ENCODE measurements at places on chromosomes 6 and 20.

DNA sequence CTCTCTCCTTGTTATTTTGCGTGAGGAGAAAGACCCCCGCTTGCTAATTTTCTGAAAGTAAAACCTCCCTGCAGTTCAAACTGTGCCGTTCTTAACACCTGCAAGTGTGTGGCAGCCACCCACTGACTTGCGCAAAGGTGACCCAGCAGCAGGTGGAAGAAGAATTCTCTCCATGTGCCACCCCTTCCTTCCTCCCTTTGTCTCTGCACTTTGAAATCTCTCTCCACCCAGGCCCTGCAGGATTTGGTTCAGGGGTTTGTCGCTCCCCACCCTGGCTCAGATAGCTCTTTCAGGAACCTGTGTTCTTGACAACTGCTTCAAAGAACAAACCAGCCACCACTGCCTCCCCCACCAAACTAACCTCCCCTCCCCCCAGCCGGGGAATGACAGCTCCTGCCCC, 41.4 kb downstream of the ZNF831 start:
- DNase-seq: no peak

- DNase-seq: no peak
Measured at GRCh38 chr6:132017942-132018341, 66.8 kb upstream of the CCN2 start.

DNA sequence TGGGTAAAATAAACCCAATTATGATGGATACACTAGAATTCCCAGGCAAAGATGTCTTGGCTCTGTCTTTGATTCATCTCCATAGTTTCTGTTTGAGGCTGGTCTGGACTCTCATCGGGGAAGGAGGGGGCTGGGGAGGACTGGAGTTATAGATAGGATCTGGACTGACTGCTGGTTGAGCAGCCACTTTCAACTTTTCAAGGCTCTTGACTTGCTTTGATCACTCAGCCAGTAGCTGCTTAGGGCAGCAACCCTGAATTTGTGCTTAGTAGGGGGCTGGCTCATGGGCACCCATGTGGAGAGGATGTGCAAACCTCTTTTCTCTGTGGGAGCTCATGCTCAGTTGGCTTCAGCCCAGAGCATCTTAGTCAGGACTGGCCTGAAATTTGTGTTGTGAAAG, 114.0 kb upstream of the NEDD9 start:
- DNase-seq: no peak

GRCh38 chr20:51695574-51696303, 72.5 kb downstream of the ATP9A start:
- DNase-seq: no peak

GRCh38 chr6:164967102-164967501, 342.3 kb downstream of the C6orf118 start:
- DNase-seq: no peak

GRCh38 chr6:34138914-34139510, 6.9 kb downstream of the GRM4 start:
- DNase-seq: no peak

Data from activated B cell treated with CpG ODN at 0.5 μM for 24 hours (primary cell).